Small intestine (tissue), 16 donors: ENCODE measurements at places on chromosomes 3 and 15. TPM values are rescaled to one million over a fixed set of nuclear protein-coding genes. Genes with fewer than 3 reads are reported as not detected.

LRRC49 gene
- 3.2 TPM for polyA plus RNA-seq

GLT8D1 gene
- 13.0 TPM for polyA plus RNA-seq

AMT gene
- polyA plus RNA-seq, result 34.9 TPM

C2CD4A gene
- not detected for polyA plus RNA-seq

LDHAL6B gene
- not detected for polyA plus RNA-seq

GP9 gene
- polyA plus RNA-seq, result 0.18 TPM

CHRM5 gene
- not detected for polyA plus RNA-seq

ADAMTS7 gene
- 8.8 TPM for polyA plus RNA-seq

COL8A1 gene
- polyA plus RNA-seq, result 0.22 TPM

SERINC4 gene
- polyA plus RNA-seq, result not detected

DNA sequence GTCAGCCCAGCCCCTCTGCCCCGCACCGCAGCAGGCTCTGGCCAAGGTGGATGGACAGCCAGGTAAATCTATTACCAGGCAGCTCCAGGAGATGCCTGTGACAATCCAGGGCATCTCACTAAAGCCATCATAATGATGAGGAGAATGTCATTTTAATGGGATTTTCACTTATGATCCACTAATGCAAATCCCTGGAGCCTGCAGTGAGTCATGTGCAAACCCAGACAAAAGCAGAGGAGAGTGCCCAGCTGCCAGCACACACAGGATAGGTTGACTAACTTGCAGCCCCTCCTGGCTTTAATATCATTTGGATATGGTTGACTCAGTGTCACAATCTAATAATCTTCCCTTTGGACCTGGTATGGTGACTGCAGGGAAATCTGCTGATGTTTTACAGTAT, 206.9 kb upstream of the TRIM42 start:
- DNase-seq, result no peak
- no peaks in the 10 kb centered on the region for H3K4me1 ChIP-seq
- no peak overlapping the region for H3K4me3 ChIP-seq

DNA sequence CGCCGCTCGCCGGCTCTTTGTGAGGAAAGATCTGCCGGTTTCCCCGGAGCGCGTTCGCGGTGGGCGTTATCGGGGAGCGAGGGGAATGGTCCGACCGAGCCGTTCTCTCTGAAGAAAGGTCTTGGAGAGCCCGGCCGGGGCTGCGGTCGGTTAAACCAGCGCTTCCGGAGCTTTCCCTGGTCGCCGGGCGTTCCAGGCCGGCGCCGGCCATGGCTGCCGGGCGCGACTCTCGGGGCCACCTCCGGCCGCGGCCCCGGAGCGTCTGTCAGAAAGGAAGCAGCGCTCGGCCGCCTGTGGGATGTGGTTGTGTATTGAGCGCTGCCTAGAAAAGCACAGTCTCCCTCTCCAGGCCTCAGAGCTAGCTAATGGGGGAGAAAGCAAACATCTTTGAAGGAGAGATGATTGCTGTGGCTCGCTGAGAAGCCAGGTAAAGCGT, 731 bp downstream of the FYTTD1 start:
- peak overlapping the region; percentile 96 for H3K4me3 ChIP-seq
- H3K36me3 ChIP-seq, result no peaks in the 10 kb centered on the region
- peak overlapping the region; percentile 92 for H3K27ac ChIP-seq
- DNase-seq, result peak; percentile 78

DNA sequence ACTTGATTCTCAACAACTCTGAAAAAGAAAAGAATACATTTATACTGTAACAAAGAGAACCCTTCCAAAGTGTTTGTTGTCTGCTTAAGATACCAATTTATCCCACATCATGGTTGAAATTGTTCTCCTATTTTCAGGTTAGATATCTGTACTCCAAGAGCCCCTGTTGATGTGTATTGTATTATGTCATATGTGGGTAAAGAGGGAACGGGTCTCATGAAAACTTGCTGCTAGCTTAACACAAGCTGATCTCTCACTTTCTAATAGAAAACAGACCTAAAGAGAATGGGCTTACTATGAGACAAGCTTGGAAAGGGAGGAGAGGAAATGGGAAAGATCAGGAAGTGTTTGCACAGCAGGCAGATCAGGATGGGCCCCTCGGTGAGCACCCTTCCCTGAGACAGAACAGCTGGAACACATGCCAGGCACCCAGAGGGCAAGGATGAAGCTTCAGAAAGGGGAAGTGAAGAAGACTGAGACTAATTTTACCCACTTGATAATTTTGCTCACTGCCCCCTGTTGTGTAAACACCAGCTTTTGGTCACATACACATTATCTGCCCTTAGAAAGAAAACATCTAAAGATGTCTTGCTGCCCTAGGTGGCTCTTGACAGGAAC, 747.9 kb upstream of the CCDC54 start:
- H3K36me3 ChIP-seq, result no peaks in the 10 kb centered on the region
- H3K27ac ChIP-seq, result no peak overlapping the region
- no peak overlapping the region for H3K4me3 ChIP-seq
- no peaks in the 10 kb centered on the region for H3K27me3 ChIP-seq
- no peaks in the 10 kb centered on the region for H3K4me1 ChIP-seq

GRCh38 chr3:72719137-72719536, 129.1 kb downstream of the SHQ1 start:
- no peaks in the 10 kb centered on the region for H3K4me1 ChIP-seq
- H3K27ac ChIP-seq, result no peak overlapping the region
- H3K36me3 ChIP-seq, result no peaks in the 10 kb centered on the region

- H3K27me3 ChIP-seq, result no peaks in the 10 kb centered on the region
- H3K36me3 ChIP-seq, result no peaks in the 10 kb centered on the region
These were observed 209.2 kb upstream of the CDIN1 start for GRCh38 chr15:36370051-36370730.

- H3K4me3 ChIP-seq, result no peak overlapping the region
- H3K27me3 ChIP-seq, result no peaks in the 10 kb centered on the region
- peak; percentile 49 for DNase-seq
- H3K36me3 ChIP-seq, result no peaks in the 10 kb centered on the region
These were observed 26.6 kb downstream of the CA12 start for GRCh38 chr15:63354821-63355650.

DNA sequence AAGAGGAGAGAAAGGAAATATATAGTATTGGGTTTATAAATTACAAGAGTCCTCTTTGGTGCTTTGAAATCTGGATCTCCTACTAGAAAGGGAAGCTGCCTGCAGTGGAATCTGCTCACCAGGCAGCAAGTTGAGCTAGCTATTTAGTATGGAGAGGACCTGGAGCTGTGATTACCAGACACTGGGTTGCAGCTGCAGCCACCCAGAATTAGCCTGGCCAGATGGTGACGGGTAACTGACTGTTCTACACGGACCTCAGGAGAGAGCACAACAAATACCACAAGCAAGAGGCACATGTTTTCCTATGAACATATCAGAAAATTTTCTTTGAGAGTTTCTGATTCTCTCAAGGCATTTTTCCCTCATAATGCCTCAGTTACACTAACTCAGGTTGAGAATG, 46.5 kb downstream of the SYNPR start:
- no peak overlapping the region for H3K4me3 ChIP-seq
- H3K4me1 ChIP-seq, result no peaks in the 10 kb centered on the region

DNA sequence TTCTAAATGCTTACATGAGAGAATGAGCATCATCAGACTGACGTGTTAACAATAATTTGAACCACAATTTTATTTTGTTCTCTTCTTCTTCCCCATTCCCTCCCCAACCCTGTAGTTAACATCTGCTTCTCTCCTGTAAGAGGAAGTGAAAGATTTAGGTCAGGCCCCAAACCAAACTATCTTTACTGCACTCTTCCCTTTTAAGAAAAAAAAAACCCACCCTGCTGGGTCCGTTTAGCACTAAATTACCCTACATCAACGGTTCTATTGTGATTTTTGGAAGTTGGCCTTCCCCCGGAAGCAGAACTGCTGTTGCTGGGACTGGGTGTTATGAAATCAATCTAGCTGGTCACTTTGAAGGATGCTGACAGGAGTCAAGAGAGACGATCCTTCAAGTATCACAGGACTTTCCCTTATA, 49.4 kb downstream of the NFKBIZ start:
- H3K27me3 ChIP-seq, result no peaks in the 10 kb centered on the region
- no peaks in the 10 kb centered on the region for H3K4me1 ChIP-seq
- H3K4me3 ChIP-seq, result no peak overlapping the region
- no peak overlapping the region for H3K27ac ChIP-seq

GRCh38 chr3:171811295-171811912, 1.1 kb upstream of the PLD1 start:
- no peak for DNase-seq
- no peaks in the 10 kb centered on the region for H3K27me3 ChIP-seq
- no peak overlapping the region for H3K4me3 ChIP-seq
- no peak overlapping the region for H3K27ac ChIP-seq

GRCh38 chr3:128360705-128361271, 105.9 kb downstream of the DNAJB8 start:
- H3K27me3 ChIP-seq, result no peaks in the 10 kb centered on the region
- H3K27ac ChIP-seq, result no peak overlapping the region
- H3K4me1 ChIP-seq, result no peaks in the 10 kb centered on the region
- no peak overlapping the region for H3K4me3 ChIP-seq

DNA sequence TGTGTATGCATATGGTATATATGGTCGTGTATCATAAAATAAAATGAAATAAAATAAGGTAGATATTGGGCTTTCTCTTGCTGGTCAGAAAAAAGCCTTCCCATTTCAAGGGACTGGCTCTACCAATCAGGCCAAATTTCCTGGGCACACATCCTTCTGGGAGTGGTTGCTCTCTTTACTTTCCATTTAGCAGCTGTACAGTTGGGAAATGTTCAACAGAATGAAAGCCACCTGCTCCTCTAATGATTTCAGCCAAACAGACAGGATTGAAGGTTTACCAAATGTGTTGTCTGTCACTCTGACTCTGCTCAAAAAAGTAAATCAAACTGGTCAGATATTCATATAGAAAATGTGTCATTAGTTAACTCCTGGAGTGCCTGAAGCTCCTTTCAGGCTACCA, 380.4 kb downstream of the ROBO2 start:
- H3K4me1 ChIP-seq, result no peaks in the 10 kb centered on the region
- peak; percentile 1 for DNase-seq
- H3K27me3 ChIP-seq, result no peaks in the 10 kb centered on the region
- no peak overlapping the region for H3K4me3 ChIP-seq
- H3K36me3 ChIP-seq, result no peaks in the 10 kb centered on the region

- no peaks in the 10 kb centered on the region for H3K27me3 ChIP-seq
- no peak overlapping the region for H3K27ac ChIP-seq
- no peak for DNase-seq
These were observed 282.7 kb upstream of the TPRG1 start for GRCh38 chr3:188889054-188889491.

DNA sequence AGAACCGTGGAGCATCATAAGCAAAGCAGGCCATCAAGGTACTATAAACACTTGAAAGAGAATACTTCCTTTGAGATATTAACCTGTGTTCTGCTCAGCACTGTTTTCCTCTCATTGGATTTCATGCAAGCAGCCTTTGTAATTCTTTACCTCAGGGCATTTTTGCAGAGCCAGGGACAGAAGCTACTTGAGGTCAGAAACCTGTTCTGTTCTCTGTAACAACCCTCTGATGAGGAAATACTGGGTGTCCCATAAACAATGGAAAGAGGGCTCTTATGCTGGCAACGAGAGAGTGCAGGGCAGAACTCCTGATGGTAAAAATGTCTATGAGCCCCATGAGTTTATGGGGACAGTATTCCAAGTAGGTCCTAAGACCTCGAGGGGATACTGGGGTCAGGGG, 66.0 kb downstream of the DCLK3 start:
- no peak for DNase-seq
- no peaks in the 10 kb centered on the region for H3K36me3 ChIP-seq
- H3K27me3 ChIP-seq, result no peaks in the 10 kb centered on the region
- H3K27ac ChIP-seq, result no peak overlapping the region
- H3K4me3 ChIP-seq, result no peak overlapping the region

- no peak overlapping the region for H3K27ac ChIP-seq
- no peaks in the 10 kb centered on the region for H3K36me3 ChIP-seq
- peak; percentile 66 for DNase-seq
- H3K4me1 ChIP-seq, result no peaks in the 10 kb centered on the region
- H3K27me3 ChIP-seq, result no peaks in the 10 kb centered on the region
These were observed 17.6 kb upstream of the ALDH1L1 start for GRCh38 chr3:126197854-126198584.

DNA sequence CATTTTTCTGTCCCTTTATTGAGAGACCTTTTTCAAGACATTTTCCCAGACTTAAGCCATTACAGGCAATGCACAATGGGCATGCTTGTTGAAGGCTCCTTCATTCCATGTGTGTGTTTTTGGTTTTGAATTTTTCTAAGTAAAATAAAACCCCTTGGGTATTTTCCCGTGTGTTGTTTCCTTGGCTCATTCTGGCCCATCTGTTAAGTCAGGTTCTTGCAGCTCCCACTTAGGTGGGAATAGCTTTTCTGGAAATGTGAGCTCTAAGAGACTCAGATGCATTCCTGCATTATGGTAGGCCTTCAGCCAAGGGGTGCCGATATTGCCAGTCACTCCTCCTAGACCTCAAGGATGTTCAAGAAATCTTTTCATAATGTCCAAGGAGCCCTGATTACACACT, 314.9 kb downstream of the CACNA2D3 start:
- no peak overlapping the region for H3K27ac ChIP-seq
- no peaks in the 10 kb centered on the region for H3K4me1 ChIP-seq
- no peaks in the 10 kb centered on the region for H3K27me3 ChIP-seq
- H3K36me3 ChIP-seq, result no peaks in the 10 kb centered on the region

DNA sequence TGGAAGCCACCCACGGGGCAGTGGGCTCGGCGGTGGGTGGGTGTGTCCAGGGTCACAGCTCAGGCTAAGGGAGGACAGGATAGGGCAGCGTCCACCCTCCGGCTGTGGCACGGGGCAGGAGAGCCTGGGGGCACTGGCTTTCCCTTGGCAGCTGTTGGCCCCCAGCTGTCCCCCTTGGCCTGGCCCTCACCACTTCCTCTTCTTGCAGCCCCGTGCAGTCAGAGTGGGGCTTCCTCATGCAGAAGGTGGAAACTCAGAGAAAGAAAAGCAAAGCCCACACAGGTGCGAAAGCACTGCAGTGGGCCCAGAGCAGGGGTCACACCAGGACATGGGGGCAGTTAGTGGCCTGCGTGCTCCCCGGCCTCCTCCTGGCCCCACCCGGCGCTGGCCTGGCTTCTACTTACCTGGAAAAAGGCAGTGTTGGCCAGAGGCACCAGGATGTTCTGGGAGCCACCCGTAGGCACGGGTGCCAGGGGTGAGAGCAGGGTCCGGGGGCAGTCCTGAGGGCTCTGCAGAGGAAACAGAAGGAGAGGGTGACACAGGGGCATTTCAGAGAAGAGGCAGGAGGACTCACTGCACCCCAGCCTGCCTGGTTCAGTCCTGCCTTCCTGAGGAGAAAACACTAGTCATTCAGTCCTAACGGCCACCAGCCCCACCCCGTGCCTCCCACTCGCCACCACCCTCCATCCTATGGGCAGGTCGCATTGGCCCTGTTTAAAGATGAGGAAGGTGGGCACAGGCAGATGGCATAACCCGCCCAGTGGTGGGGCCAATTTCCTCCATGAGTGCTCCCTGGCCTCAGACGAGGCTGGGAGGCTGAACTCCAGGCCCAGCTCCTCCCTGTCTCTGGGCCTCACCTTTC, 28.3 kb downstream of the PLXND1 start:
- no peaks in the 10 kb centered on the region for H3K27me3 ChIP-seq
- DNase-seq, result no peak
- no peaks in the 10 kb centered on the region for H3K4me1 ChIP-seq
- H3K4me3 ChIP-seq, result no peak overlapping the region
